ENCODE measurements at places on chromosomes 16 and 17. TPM values are rescaled to one million over a fixed set of nuclear protein-coding genes. Genes with fewer than 3 reads are reported as not detected.
A peak's percentile ranks its signal among the peaks of the same experiment; 100 is the strongest.

DNAH2 gene
- total RNA-seq, result 0.12 TPM

SCO1 gene
- total RNA-seq, result 27.6 TPM

C16orf87 gene
- total RNA-seq, result 10.4 TPM

DNA sequence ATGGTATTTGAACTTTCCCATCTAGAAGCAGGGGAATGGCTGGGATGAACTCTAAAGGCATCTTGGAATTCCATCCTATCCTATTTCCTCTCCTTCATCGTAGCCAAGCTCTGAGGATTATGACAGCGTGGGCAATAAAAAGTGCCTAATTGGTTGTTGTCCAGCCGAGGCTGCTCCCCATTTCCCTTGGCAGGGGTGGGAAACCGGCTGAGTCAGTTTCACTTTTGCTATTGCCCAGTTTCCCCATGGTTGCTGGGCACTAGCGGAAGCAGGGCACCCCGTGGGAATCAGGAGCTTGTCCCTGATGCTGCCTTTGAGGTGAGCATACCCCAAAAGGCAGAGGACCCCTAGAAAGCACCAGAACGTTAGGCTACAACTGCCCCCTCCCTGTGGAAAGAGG lies 13.8 kb upstream of the SP2 start:
- peak; percentile 44 for DNase-seq

- no peak for DNase-seq
These were observed 349.8 kb downstream of the SEC14L1 start for GRCh38 chr17:77490361-77491183.

DNA sequence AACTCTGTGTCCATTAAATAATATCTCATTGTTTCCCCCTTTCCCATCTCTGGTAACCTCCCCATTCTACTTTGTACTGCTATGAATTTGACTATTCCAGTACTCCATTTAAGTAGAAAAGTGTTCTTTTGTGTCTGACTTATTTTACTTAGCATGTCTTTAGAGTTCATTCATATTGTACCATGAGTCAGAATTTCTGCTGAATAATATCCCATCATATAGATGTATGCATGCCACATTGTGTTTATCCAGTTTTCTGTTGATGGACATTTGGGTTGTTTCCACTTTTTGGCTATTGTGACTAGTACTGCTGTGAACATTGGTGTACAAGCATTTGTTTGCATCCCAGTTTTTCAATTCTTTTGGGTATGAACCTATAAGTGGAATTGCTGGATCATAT lies 6.0 kb downstream of the PPM1D start:
- DNase-seq, result no peak

KRTAP4-3 gene
- total RNA-seq, result not detected

All from H4 (cell line).